ENCODE measurements at places on chromosomes 2 and 18.

DNA sequence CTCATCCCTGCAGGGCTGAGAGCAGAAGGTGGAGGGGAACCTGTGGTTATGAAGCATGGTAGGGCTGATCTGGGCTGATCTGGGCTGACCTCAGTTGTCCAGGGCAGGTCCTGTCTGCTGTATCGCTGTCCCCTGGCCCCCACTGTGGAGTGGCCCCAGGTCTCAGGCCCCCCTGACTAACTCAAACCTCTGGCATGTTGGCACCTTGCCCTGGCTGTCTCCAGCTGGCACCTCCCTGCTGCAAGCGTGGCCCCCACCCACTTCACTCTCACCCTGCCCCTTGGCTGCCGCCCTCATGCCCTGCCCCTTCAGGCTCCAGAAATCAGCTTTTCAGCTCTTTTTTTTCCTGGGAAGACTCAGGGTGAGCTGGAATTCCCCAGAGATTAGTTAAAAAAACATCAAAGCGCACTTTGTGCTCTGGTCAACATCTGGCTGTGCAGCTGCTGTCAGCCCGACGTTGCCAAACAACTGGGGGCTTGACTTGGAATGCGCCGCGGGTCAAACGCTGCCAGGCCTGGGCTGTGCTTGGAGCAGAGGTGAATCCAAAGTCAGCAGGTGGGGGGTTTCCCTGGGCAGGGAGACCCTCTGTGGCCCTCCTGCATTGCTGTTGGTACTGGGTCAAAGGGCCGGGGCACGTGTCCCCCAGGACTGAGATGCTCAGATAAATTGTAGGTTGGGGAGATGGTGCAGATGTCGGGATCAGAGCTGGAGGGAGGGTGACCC is 173.8 kb upstream of the HDAC4 start:
- DNase-seq = no peak

DNA sequence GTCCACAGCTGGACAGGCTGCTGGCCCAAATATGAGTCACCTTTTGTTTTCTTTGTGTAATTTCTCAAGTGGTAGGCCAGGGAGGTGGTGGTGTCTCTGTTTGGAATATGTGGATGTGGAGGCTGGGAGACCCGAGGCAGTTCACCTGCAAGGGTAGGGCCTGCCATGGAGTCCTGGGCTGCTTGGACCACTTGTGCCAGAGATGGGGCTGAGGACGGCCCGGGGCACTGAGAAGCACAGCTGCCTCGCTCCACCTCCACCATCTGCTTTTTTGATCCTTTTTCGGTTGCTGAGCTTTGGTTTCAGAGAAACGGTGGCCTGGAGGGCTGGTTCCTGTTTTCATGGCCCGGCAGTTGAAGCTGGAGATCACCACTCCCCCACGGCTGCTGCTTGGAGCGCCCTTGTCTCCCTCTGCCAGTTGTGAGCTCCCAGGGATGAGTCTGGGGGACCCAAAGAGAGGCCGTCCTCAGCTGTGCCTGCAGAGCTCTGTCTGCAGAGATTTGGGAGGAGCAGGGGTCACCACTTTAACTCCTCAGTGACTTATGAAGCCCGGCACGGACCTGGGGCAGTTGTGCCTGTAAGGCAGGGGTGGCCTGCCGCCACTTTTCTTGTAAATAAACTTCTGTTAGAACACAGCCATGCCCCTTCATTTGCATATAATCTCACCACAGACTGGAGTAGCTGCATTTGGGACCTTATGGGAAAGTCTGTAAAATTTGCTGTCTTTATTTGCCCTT is 67.6 kb upstream of the MCFD2 start:
- no peak for DNase-seq

GRCh38 chr18:48990481-48991318 is 39.9 kb upstream of the SMAD7 start:
- no peak for DNase-seq

- no peak for DNase-seq
These were observed 166.6 kb downstream of the RNF144A start for GRCh38 chr2:7083580-7084509.

GRCh38 chr18:31645411-31645810 is 39.0 kb downstream of the B4GALT6 start:
- no peak for DNase-seq

- no peak for DNase-seq
These were observed 682 bp upstream of the LNPK start for GRCh38 chr2:176002688-176003210.

DNA sequence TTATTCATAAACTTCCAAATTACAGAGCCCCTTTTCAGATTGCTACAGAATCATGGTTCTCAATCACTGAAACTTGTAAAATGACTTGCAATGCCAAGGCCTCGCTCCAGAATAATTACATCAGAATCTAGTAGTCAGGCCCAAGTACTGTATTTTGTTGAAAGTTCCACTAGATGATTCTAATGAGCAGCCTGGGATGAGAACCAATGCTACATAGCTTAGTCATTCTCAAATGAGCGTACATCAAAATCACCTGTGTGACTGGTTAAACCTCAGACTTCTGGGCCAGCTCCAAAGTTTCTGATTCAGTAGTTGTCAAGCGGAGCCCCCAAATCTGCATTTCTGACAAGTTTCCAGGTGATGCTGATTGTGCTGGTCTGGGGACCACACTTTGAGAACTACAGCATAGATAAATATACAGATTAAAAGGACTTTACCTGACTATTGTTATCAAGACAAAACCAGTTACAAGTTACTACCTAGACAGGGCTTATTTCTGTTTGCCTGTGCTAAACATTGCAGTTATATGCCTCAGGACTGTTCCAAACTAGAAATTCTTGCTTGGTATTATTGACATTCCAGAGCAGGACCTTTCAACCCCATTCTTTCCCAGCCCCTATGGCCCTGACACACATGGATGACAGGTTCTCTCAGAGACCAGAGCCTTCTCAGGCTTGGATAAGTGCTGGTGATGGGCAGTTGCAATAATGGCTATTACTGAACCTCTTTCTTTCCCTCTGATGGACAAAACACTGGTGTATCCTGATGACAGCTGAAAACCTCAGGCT is 83.1 kb downstream of the UPP2 start:
- DNase-seq = no peak

All from activated CD4-positive, alpha-beta T cell treated with anti-CD3 and anti-CD28 coated beads for 24 hours (primary cell).